NCI-H1092 (cell line): ENCODE measurements at places on chromosomes 4 and X.
A peak's percentile ranks its signal among the peaks of the same experiment; 100 is the strongest.

GRCh38 chr4:156598138-156598681 lies 373.4 kb downstream of the PDGFC start:
- DNase-seq = no peak

- DNase-seq = no peak
These were observed 1268.6 kb downstream of the FAM133A start for GRCh38 chrX:94942603-94943002.

- DNase-seq = no peak
These were observed 42.1 kb downstream of the SLC9A7 start for GRCh38 chrX:46716796-46717195.

- no peak for DNase-seq
These were observed 21.2 kb downstream of the DOK7 start for GRCh38 chr4:3484057-3484973.

DNA sequence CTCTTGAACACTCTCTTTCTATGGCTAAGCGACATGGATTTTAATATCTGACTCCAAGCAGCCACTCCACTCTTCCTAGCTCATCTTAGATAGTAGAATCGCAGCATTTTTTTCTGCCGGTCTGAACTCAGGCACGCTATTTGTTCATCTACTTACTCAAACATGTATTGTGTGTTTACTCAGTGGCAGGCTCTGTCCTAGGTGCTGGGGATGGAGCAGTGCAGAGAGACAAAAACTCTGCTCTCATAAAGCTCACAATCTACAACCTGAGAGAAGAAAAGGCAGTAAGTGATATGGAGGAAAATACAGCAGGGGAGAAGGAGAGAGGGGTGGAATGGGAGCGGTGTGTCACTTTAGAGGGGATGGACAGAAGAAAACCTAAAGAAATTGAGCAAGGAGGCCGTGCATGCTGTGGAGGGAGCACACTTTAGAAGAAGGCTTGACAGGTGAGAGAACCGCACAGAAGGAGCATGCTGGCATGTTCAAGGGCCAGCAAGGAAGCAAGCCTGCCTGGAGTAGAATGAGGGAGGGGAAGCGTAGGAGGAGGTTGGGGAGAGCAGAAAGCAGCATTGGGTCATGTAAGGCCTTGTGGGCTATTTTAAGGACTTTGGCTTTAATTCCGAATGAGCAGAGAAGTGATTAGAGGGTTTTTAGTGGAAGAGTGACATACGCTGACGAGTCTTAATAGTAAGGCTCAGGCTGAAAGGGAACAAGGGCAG lies 132.0 kb downstream of the ANK2 start:
- DNase-seq = no peak

DNA sequence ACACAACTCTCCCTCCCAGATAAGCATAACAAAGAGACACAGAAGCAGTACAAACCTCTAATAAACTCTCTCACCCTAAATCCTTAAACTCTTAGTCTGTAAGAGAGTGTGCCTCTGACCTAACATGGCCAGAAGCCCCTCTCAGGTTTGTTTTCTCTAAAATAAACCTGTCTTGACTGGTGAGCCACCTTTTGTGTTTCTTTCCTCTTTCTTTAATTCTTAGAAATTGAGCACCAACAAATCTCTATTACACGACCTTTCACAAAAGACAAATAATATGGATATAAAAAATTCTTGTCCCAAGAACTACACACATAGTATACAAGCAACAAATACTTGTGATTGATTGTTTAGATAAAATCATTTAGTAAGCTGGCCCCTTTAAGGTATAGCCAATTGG lies 573.7 kb downstream of the EPHA5 start:
- DNase-seq = no peak

DNA sequence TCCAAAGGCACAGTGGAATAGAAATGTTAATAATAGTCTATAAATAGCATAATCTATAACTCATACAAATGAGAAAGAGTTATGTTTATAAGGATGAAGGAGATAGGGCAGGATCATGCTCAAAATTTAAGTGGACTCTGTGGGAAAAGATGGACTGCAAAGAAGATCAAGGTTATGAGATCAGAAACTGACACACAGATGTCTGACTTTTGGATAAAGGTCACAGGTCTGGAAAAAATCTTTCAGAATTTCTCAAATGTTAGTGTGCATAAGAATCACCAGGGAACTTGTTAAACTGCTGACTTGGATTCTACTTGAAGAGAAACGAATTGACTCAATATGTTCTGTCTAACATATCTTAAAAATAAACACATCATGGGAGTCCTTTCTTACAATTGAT lies 104.1 kb downstream of the FSTL5 start:
- no peak for DNase-seq

DNA sequence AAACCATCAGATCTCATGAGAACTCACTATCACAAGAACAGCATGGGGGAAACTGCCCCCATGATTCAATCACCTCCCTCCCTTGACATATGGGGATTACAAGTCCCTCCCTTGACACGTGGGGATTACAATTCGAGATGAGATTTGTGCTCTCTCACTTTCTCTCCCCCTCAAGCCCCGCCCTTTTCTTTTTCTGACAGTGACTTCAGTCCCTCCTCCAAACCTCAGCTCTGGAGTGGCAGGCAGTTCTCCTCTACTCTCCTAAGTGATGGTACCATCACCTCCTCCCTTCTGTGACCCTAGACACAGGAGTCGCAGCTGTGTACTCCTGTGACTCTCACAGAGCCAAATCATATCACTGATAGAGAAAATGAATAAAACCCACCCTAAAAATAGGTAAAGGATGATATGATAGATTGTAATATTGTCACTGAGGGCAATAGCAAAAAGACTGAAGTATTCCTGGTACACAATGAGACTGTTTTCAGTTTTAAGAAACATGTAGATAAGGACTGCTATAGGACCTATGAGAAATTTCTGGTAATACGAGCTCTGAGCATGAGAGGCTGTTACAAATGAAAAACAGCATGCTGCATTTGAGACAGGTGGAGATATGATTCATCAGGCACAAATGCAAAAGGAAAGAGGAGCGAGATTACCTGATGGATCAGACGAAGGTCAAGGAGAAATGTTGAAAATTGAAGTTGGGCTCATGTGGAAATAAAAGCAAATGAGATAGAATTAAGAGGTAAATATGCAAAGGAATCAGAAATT lies 101.2 kb upstream of the CBLL2 start:
- DNase-seq = no peak

- DNase-seq = no peak
These were observed 2089.6 kb upstream of the TENM3 start for GRCh38 chr4:180153587-180153986.

- DNase-seq = peak; percentile 93
These were observed 34.2 kb downstream of the WDR13 start for GRCh38 chrX:48631376-48632090.

GRCh38 chr4:124484008-124484407 lies 228.5 kb downstream of the ANKRD50 start:
- DNase-seq = no peak

- no peak for DNase-seq
These were observed 572.2 kb upstream of the MAGEB2 start for GRCh38 chrX:29643181-29643580.

GRCh38 chr4:147003956-147004809 lies 58.5 kb upstream of the TTC29 start:
- DNase-seq = no peak

DNA sequence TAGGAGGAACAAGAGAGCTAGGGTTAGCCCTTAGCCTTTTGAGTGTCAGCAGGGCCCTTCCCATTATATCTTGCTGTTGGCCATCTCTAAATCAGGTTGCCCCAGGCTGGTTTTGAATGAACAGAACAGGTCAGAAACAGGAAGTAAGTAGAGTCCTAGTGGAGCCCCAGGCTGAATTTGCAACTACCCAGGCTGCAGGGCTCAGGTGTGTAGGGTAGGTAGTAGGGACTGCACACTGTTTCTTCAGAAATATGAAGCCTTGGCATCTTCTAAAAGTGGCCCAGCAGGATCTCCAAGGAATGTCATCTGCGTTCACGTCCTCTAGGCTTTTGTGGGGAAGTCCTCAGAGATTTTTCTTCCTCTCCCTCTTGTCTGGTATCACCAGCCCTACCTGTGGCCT lies 90.2 kb downstream of the ADGRG4 start:
- DNase-seq = no peak

- no peak for DNase-seq
These were observed 7.2 kb downstream of the TBC1D14 start for GRCh38 chr4:6916587-6917460.

GRCh38 chr4:137960371-137961050 lies 281.6 kb downstream of the SLC7A11 start:
- no peak for DNase-seq

- DNase-seq = no peak
These were observed 149.3 kb downstream of the AMMECR1 start for GRCh38 chrX:110168585-110168984.

- no peak for DNase-seq
These were observed 86.2 kb upstream of the HS3ST1 start for GRCh38 chr4:11514779-11515419.

DNA sequence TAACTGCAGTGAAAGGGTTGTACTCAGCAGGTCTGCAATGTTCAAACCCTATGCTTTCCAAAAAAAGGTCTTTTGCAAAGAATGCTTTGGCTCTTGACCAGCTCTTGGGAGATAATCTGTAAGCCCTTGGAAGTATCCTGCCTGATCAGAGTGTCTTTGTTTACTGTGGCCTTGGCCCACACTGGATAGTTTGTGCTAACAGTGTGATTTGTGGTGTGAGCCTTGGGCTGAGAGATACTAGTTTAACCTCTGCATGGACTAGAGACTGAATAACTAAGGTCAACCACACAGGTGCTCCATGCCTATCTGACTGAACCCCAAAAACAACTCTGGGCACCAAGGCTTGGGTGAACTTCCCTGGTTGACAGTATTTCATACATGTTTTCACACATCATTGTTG lies 3.6 kb upstream of the MAGED1 start:
- no peak for DNase-seq

GRCh38 chrX:154734061-154734781 lies 16.7 kb downstream of the GAB3 start:
- no peak for DNase-seq

- no peak for DNase-seq
These were observed 76.0 kb upstream of the KIT start for GRCh38 chr4:54581807-54582206.

DNA sequence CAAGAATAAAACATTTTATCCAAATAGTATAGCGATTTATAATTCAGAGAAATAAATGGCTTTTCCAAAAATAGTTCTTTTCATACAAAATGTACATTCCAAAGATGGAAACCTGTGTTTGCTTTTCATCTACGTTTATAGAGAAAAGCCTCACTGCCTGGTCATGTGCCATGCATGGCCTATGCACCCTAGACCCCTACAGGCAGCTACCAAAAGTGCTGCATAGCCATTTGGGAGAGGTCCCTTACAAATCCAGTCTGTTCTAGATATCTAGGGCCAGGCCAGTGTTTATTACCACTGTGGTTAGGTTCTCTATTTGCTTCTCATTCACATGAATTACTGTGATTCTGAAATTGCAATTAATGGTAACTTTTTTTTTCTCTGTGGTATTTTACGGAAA lies 17.2 kb downstream of the HMGB2 start:
- DNase-seq = peak; percentile 9

DNA sequence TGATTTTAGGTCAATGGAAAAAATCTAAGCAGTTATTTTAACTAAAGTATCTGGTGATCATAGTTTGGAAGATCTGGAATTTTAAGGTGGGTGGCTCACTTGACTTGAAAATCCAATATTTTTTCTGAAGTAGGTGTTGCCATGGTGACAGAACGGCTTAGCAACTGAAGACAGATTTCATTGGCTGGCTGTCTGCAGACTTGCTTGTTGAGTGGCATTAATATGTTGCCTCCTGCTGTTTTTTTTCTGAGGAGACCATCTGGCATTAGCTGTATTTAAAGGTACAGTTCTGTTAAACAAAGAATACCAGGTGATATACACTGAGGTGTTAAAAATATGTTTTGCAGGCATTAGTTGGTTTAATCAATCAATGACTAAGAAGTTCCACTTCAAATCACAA lies 19.8 kb downstream of the CPE start:
- peak; percentile 97 for DNase-seq

DNA sequence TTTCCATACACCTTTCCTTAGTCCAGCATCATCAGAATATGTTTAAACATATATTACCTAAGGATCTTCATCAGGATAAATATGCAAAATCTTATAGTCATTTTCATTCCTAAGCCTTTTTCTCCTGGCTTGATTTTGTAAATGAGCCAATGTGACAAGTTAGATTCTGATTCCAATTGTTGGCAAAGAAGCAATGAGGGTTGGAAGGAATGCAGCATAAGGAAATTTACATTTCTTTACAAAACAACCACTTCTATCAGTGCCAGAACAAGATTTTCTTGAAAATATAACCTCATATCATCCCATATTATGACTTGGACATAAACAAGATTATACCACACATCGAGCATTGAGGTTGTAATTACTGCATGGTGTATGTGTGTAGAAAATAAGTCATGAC lies 508.1 kb downstream of the TRAM1L1 start:
- DNase-seq = no peak

GRCh38 chr4:5051278-5052203 lies at the start of gene STK32B:
Gene STK32B, plus strand, starts transcription at chr4:5051480.
- peak; percentile 38 for DNase-seq

GRCh38 chr4:128279624-128280225 lies 7.9 kb downstream of the PGRMC2 start:
- DNase-seq = no peak

DNA sequence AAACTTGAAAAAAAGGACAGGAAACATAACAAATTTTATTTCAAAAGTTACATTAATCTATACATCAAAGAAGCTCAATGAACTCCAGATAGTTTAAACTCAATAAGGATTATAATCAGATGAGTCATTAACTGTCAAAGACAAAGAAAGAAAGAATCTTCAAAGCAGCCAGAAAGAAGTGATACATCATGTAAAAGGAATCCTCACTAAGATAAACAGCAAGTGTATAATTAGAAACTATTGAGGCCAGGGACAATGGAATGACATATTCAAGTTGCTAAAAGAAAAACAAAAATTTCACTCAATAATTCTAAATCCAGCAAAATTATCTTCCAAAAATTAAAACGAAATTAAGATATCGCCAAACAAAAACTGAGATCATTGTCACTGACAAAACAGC lies 161.6 kb upstream of the NWD2 start:
- DNase-seq = no peak

DNA sequence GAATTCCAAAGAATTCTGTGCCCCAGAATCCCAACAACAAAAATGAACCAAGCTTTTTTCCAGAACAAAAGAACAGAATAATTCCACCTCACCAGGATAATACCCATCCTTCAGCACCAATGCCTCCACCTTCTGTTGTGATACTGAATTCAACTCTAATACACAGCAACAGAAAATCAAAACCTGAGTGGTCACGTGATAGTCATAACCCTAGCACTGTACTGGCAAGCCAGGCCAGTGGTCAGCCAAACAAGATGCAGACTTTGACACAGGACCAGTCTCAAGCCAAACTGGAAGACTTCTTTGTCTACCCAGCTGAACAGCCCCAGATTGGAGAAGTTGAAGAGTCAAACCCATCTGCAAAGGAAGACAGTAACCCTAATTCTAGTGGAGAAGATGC lies 161.6 kb downstream of the AFF2 start:
- no peak for DNase-seq

- DNase-seq = no peak
These were observed 653 bp downstream of the HHIP start for GRCh38 chr4:144646523-144647094.

GRCh38 chr4:86218746-86219473 lies 140.9 kb downstream of the MAPK10 start:
- peak; percentile 42 for DNase-seq

GRCh38 chrX:120450163-120450562 lies 18.9 kb downstream of the LAMP2 start:
- DNase-seq = no peak
